ENCODE measurements at places on chromosomes 6 and 20.
A peak's percentile ranks its signal among the peaks of the same experiment; 100 is the strongest.

- DNase-seq, result no peak
Observed at GRCh38 chr6:71239694-71240093, 48.9 kb upstream of the OGFRL1 start.

DNA sequence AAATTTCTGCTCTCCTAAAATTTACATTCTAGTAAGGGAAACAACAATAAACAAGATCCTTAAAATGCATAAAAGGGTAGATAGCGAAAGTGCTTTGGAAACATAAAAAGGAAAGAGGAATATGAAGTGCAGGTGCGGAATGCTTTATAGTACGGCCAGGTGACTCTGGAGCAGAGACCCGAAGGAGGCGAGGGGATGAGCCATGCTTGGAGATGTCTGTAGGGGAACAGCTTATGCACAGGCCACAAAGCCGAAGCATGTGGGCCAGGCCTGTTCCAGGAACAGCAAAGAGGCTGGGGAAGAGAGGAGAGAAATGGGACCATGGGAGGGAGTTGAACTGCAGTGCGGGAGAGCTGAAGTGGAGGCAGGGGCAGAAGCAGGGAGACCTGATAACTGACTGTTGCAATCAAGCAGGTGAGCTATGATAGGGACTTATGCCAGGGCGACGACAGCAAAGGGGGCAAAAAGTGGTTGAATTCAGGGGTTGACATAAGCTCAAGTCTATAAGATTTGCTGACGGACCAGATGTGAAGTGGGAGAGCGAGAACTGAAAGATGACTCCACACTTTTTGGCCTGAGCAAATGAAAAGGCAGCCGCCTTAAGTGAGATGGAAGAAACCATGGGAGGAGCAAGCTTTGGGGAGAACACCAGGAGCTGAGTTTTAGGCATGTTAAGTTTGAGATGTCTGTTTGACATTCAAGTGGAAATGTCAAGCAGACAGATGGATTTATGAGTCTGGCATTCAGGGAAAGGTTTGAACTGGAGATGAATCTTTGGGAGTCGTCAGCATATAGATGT, 83.1 kb downstream of the CNBD2 start:
- no peak for DNase-seq

DNA sequence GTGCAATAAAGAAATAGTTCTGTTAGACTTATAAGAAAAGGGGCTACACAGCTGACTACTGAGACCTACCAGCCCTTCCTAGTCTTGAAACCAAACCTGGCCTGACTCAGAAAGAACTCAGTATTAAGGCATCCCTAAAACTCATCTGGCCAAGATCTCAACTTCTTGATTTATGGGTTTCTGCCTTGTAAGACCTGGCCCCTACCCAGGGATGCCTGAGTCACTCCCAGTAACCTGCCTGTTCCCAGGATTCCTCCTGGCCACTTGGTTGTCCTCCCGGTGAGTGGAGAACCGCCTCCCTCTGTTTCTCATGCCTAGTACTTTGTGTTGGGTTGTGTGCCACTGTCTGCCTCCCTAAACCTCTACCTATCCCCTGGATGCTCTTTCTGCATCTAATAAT, 189.4 kb upstream of the PREP start:
- no peak for DNase-seq

GRCh38 chr6:124872361-124873065, 89.7 kb upstream of the RNF217 start:
- no peak for DNase-seq

DNA sequence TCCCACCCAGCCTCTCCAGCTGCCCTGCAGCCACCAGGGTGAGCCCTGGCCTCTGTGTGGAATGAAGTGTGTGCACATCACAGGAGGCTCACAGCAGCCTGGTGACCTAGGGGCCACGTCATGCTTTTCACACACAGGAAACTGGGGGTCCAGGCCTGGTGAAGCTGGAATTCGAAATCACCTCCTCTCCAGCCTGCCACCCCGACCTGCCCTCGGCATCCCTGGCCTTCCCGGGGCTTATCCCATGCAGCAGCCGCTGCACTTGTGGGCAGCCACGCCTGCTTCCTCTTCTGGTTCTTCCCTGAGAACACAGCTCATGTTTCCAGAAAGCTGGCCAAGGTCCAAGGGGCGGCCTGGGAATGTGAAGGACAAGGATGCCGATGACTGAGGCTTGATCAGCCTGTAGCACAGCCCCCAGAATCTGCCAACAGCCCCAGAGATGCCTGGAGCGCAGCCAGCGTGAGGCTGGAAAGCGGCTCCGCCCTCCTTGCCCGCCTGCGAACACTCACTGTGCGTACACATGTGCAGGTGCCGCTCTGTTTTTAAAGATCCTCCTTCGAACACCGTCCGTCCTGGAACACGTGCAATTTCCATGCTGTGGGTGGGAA, 4.2 kb upstream of the NTSR1 start:
- peak; percentile 8 for DNase-seq

DNA sequence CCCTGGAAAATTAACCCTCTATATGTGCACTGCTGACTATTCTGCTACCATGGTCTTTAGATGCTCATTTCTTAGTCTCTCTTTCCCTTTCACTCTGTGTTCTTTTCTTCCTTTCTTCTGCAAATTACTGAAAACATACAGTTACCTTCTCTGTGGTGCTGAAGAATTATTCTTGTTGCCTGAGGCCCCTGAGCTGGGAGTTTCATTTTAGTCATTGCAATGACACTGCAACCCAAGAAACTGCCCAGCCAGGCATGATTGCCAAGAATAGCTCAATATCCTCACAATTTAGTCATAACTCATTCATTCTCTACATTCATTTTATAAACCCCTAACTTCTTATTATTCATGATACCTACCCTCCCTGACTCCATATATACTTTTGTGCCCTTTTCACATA, 245.8 kb upstream of the RAB32 start:
- no peak for DNase-seq

- DNase-seq, result no peak
Observed at GRCh38 chr20:58723628-58723984, 31.0 kb downstream of the NPEPL1 start.
